ENCODE measurements at places on chromosomes 1 and 21. TPM values are rescaled to one million over a fixed set of nuclear protein-coding genes. Genes with fewer than 3 reads are reported as not detected.

EXOC8 gene
- 7.1 TPM for total RNA-seq

PSMD4 gene
- total RNA-seq, result 183 TPM

CFHR4 gene
- not detected for total RNA-seq

FASLG gene
- total RNA-seq, result 0.13 TPM

- DNase-seq, result peak; percentile 89
These were observed 46.1 kb upstream of the FMO2 start for GRCh38 chr1:171138980-171139379.

DNA sequence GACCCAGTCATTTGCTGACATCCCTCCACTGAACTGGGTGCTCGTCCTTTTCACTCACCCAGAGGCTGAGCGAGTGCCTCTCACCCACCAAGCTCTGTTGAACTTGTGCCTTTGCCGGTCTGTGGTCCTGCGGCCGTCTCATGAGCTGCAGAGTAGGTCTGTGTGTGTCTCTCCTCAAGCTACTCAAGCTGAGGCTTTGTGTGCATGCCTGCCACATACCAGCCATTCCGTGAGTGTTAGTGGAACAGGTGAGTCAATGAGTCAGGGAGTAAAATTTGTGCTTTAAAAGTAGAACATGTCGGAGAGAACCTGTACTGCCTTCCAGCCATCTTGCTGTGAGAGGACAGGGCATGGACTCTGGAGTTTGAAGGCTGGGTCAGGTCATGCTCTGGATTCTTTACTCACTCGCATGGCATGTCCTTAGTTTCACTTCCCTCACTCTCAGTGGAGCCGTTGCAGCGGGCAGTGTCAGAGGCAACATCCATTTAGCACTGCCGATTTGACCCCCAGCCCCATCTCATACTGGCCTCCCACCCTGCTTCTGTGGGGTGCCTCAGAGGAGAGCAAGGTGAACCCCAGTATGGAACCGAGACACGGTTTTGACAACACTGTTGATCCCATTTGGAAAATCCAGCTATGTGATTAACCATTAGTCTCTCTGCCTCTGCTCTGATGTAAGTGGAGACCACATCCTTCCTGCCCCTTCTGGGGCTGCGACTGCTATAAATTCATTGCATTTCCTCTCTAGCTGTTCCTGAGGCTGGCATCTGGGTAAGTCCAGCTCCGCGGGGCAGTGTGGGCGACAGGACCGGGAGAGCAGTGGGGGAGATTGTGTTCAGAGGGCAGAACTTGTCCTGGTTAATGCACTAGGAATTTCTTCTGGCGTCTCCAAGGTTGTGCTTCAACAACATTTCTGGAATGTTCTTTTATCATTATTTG is at the start of gene NLRP3:
Gene NLRP3, plus strand, starts transcription at position 751 of the 939 bp plus-strand sequence. CDS start 2,628 bp downstream, outside the sequence.
- peak; percentile 68 for DNase-seq

GRCh38 chr1:36306210-36306901 is at the start of gene SH3D21:
TSS of gene SH3D21 (plus strand) at chr1:36306368. CDS start at chr1:36306421, 53 bp downstream.
- DNase-seq, result peak; percentile 37

- peak; percentile 84 for DNase-seq
These were observed 7.1 kb downstream of the PRRX1 start for GRCh38 chr1:170670802-170671628.

DNA sequence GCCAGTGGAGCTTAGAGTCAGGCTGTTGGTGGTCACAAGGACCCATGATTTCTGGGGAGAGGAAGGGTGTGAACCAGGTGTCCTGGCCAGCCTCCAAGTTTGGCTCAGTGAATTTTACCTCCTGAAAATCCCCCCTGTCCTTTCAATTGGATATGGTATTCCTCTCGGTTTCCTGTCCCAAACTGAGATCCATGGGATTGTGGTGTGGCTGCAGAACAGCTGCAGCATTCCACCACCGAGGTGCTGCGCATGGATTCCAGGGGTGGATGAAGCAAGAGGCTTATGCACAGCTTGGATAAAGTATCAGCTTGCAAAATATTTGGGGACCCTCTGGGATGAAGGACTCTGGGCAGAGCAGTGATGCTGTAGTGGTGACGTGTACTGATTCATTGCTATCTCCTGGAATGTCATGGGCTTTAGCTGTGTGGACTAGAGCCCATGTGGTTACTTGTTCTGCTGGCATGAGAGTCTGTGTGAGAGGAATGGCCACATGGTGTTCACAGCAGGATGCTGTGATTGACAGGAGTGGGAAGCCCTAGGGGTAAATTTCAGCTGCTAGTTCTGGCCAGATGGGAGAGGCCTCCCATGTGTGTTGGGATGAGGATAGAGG is 148.7 kb upstream of the SPAG17 start:
- peak; percentile 88 for DNase-seq

- peak; percentile 66 for DNase-seq
These were observed 33.0 kb downstream of the CACHD1 start for GRCh38 chr1:64502931-64503330.

DNA sequence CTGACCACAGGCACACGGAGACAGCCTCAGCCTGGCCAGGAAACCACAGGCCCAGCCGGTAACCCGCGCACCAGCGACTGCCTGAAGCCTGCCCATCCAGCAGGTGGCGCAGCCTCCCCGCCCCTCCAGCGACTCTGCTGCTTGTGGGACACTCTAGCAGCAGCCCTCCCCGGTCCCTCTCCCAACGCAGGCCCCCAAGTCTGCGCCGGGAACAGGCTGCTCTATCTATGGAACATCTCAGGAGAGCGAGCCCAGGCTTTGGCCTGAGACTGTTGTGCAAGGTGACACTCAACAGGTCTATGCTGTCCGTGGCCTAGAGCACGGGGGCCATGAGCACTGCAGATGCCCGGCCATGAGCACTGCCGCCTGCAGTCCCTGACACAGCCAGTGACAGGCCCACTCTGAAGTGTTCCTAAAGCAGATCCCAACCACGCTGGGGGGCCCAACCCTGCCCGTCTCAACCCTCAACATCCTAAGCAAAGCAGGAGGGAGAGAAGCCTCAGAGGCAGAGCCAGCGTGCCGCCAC is 28.4 kb downstream of the WDR4 start:
- no peak for DNase-seq

DNA sequence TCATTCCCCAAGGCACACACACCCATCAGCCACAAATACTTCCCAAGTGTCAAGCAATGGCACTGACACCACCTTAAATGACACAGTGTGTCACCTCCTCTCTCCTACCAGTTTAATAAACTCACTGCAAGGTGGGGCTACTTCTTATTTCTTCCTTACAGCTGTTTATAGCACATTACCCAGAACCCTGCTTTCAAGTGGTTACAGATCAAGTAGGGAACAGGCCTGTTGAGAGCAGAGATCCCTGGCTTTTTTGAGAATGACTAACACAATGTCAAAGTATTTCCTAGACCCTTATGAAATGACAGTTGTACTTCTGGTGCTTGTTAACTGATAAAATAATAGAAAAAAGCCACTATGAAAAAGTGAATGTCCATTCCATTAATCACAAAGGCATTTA is 19.8 kb downstream of the ZBTB17 start:
- no peak for DNase-seq

GRCh38 chr1:5514527-5515183 is 477.6 kb downstream of the NPHP4 start:
- peak; percentile 56 for DNase-seq

DNA sequence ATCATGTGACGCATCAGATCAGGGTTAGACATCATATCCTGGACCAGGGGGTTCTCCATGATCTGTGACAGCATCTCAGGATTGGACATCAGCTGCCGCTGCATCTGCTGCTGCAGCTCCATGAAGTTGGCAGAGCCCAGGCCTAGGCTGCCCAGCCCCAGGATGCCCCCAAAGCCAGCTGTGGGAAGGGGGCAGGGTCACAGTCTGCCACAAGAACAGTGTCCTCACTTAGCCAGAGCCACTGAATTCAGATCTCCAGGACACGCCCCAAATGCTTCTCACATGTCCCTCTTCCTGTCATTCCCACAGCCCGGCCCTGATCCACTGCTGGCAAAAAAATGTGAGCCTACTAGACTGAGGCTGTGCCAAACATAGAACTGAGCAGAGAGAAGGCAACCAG is 3.2 kb downstream of the UBQLN4 start:
- DNase-seq, result peak; percentile 90

DNA sequence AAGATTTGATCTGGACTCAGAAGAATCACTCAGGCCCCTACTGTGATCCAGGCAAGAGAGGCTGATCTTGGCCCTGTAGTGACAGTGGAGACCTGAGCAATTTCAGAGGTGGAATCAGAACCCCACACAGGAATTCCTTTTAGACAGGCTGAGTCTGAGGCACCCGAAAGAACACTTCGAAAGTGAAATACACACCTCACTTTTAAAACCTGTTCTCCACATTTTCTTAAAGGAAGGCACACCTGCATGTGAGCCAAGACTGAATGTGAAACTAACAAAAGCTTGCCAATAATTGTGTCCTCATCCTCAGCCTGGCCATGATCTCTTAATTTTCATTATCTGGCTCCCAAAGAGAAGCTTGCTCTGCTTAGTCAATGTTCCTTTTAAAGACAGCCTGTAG is 32.2 kb downstream of the SIPA1L2 start:
- no peak for DNase-seq
